Uterus (tissue), 4 donors: ENCODE measurements at places on chromosomes 2 and 18. TPM values are rescaled to one million over a fixed set of nuclear protein-coding genes. Genes with fewer than 3 reads are reported as not detected.

Gene MLPH
- total RNA-seq: 1.2 TPM

Gene SYT4
- not detected for total RNA-seq

Gene EMX1
- not detected for total RNA-seq

Gene COL4A3
- 0.26 TPM for total RNA-seq

Gene CCNYL1
- 4.1 TPM for total RNA-seq

Gene OR6B2
- not detected for total RNA-seq

Gene NOSTRIN
- 181 TPM for total RNA-seq

Gene CCDC74B
- total RNA-seq: 4.6 TPM

GRCh38 chr18:55447672-55448018 is 140.3 kb downstream of the TCF4 start:
- no peak for DNase-seq
- no peaks in the 10 kb centered on the region for H3K4me1 ChIP-seq
- H3K27me3 ChIP-seq: no peaks in the 10 kb centered on the region
- no peak overlapping the region for H3K27ac ChIP-seq
- no peaks in the 10 kb centered on the region for H3K36me3 ChIP-seq
- H3K4me3 ChIP-seq: no peak overlapping the region

GRCh38 chr2:223712642-223713041 is 110.5 kb upstream of the SCG2 start:
- H3K27ac ChIP-seq: no peak overlapping the region
- DNase-seq: no peak
- H3K36me3 ChIP-seq: no peaks in the 10 kb centered on the region
- no peaks in the 10 kb centered on the region for H3K27me3 ChIP-seq
- H3K4me1 ChIP-seq: no peaks in the 10 kb centered on the region
- no peak overlapping the region for H3K4me3 ChIP-seq

DNA sequence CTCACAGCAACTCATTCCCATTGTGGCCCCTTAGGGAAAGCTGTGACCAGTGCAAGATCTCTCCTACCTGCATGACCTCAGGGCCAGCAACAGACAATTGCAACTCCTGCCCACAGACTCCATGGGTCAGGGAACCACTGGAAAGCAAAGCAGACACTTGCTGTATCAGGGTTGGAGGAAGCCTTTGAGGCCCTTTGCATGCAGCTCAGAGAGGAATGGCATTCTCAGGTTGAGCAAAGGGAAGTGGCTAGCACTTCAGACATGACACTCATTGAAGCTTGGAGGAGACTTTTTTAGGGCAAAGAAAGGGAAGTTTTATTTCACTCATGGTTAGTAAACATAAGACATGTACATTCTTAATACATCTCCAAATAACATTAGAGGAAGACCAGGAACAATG is 22.1 kb downstream of the IL1F10 start:
- no peak overlapping the region for H3K27ac ChIP-seq
- H3K4me3 ChIP-seq: no peak overlapping the region
- no peaks in the 10 kb centered on the region for H3K4me1 ChIP-seq
- H3K27me3 ChIP-seq: no peaks in the 10 kb centered on the region

GRCh38 chr2:222492683-222493082 is 68.3 kb downstream of the SGPP2 start:
- peaks cover 14% of the 10 kb centered on the region for H3K4me1 ChIP-seq
- H3K27ac ChIP-seq: peak overlapping the region; percentile 74
- no peaks in the 10 kb centered on the region for H3K36me3 ChIP-seq

DNA sequence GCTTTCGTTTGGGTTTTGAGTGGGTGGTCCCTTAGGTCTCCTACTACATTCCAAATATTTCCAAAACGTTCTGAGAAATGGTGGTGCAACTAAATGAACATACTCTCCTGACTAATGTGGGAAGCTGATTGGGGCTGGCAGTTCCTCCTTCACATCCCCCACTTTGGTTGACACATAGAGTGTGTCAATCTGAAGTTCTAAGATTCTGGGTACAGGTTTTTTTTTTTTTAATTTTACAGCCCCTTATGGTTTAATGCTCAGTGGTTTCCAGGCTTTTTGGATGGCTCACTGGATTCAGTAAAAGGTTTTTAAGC is 58.4 kb upstream of the ITGB6 start:
- no peaks in the 10 kb centered on the region for H3K27me3 ChIP-seq
- no peak overlapping the region for H3K4me3 ChIP-seq
- no peaks in the 10 kb centered on the region for H3K4me1 ChIP-seq
- no peak for DNase-seq

GRCh38 chr2:68767996-68768395 is 33.4 kb downstream of the ARHGAP25 start:
- no peak for DNase-seq
- H3K27ac ChIP-seq: no peak overlapping the region
- H3K4me1 ChIP-seq: peaks cover 6% of the 10 kb centered on the region
- no peaks in the 10 kb centered on the region for H3K27me3 ChIP-seq
- H3K4me3 ChIP-seq: no peak overlapping the region

DNA sequence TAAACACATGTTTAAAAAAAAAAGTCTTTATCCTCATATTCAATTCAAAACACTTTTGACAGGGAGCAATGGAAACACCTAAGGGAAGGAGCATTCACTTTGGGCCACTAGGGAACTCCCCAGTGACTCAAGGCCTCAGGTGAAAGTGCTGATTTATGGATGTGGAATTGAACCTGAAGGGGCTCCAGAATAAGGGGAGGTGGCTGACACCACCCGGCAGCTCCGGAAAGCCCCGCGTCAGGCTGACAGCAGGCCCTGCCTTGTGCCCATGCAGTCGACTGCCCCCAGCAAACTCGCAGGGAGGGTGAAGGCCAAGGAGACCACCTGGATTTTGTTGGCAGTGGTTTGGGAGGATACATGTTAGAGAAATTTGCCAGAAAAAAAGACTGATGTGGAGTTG is 275.3 kb upstream of the NCKAP5 start:
- H3K4me1 ChIP-seq: no peaks in the 10 kb centered on the region
- H3K27ac ChIP-seq: no peak overlapping the region
- H3K36me3 ChIP-seq: no peaks in the 10 kb centered on the region
- no peak for DNase-seq
- H3K27me3 ChIP-seq: no peaks in the 10 kb centered on the region

DNA sequence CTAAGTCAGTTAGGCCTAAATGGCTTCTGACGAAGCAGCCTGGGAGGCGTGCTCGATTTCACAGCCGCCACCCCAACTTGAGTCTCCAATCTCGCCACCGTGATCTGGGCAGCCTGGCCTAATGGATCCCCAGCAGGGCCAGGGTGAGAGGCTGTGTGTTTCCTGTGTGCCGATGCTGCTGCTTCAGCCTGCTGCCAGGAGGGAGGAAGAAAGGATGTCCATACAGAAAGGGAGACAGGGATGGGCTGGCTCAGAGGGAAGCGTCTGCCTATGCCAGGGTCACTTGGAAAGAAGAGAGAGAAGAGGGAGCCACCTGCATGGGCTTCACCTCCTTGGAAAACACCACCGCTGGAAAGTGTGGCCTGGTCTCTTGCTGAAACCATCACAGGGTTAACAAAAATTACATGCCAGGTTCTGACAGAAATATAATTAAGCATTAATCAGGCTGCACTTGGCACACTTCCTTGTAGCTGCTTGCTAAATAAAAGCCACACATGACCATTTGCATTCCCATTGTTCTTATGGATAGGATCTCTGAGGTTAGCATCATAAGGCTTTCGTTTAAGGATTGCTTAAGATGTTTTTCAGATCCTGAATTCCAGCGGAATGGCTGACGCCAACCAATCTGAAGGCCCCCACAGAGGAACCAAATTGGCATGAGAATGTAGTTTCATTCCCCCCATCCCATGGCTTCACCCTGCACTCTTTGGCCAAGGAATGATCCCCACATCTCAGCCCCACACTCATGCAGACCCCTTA is 108.8 kb upstream of the SLC1A4 start:
- no peaks in the 10 kb centered on the region for H3K36me3 ChIP-seq
- H3K27me3 ChIP-seq: no peaks in the 10 kb centered on the region
- DNase-seq: no peak
- no peak overlapping the region for H3K27ac ChIP-seq
- H3K4me1 ChIP-seq: no peaks in the 10 kb centered on the region

- no peaks in the 10 kb centered on the region for H3K36me3 ChIP-seq
- no peaks in the 10 kb centered on the region for H3K27me3 ChIP-seq
- H3K4me1 ChIP-seq: no peaks in the 10 kb centered on the region
- no peak overlapping the region for H3K4me3 ChIP-seq
- no peak for DNase-seq
These were observed 46.8 kb upstream of the GAREM2 start for GRCh38 chr2:26126074-26126473.

- no peaks in the 10 kb centered on the region for H3K4me1 ChIP-seq
- H3K4me3 ChIP-seq: no peak overlapping the region
- no peak for DNase-seq
- no peak overlapping the region for H3K27ac ChIP-seq
- no peaks in the 10 kb centered on the region for H3K36me3 ChIP-seq
These were observed 380.6 kb upstream of the TCF4 start for GRCh38 chr18:55968550-55968949.

GRCh38 chr2:167602122-167602521 is 645.3 kb downstream of the STK39 start:
- DNase-seq: no peak
- H3K27me3 ChIP-seq: no peaks in the 10 kb centered on the region
- no peak overlapping the region for H3K4me3 ChIP-seq

GRCh38 chr2:157492189-157492773 is 48.4 kb upstream of the CYTIP start:
- H3K4me1 ChIP-seq: no peaks in the 10 kb centered on the region
- no peaks in the 10 kb centered on the region for H3K27me3 ChIP-seq
- H3K36me3 ChIP-seq: no peaks in the 10 kb centered on the region

- no peak for DNase-seq
- no peaks in the 10 kb centered on the region for H3K27me3 ChIP-seq
- H3K4me3 ChIP-seq: no peak overlapping the region
- no peaks in the 10 kb centered on the region for H3K4me1 ChIP-seq
- H3K27ac ChIP-seq: no peak overlapping the region
These were observed 17.3 kb upstream of the LBH start for GRCh38 chr2:30213907-30214463.

DNA sequence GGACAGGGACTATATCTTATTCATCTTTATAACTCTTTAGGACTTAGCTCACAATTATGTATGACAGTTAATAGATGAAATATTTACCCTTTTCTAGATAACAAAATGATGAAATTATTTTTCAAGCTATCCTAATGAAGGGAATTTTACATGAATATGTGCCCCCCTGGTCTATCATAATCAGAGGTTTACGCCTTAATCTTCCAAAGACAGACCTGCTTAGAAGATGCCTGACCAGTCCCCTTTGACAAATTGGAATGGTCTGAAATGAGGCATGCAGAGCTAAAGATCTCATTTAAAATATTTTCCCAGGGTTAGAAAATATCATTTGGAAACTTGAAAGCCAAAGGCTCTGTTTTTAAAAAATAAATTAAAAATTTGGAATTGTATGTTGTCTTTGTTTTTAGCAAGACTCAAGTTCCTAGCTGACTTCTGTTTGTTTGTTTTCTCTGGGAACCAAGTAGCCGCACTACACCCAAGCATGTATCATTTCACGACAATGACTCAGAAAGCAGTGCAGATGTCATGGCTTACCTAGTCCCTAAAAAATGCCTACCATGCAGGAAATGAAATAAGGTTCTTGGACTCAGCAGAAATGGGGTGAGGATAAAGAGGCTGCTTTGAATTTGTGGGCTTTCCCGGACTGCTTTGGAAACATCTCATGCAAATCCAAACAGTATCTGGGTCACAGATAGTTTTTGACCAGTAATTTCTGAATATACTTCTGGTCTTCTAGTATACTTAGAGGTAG is 162.1 kb downstream of the ZEB2 start:
- no peaks in the 10 kb centered on the region for H3K27me3 ChIP-seq
- H3K4me3 ChIP-seq: no peak overlapping the region
- no peak overlapping the region for H3K27ac ChIP-seq

DNA sequence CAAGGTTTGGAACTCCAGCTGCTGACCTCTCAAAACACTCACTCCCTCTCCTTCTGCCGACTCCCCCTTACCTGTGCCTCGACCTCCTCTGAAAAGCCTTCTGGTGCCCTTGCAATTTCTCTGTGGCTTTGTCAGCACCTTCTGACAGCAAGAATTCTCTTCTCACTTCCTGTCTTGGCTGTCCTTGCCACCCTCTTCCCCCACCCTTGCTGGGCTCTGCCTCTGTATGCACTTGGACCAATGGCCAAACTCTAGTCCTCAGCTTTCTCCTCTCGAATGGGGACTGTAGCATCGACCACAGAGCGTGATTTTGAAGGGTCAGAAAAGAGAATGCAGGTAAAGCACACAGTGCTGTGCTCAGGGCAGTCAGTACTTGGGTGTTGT is 99.0 kb downstream of the HS1BP3 start:
- H3K27me3 ChIP-seq: no peaks in the 10 kb centered on the region
- DNase-seq: no peak
- H3K36me3 ChIP-seq: no peaks in the 10 kb centered on the region
- H3K27ac ChIP-seq: peak overlapping the region; percentile 40
- no peaks in the 10 kb centered on the region for H3K4me1 ChIP-seq

DNA sequence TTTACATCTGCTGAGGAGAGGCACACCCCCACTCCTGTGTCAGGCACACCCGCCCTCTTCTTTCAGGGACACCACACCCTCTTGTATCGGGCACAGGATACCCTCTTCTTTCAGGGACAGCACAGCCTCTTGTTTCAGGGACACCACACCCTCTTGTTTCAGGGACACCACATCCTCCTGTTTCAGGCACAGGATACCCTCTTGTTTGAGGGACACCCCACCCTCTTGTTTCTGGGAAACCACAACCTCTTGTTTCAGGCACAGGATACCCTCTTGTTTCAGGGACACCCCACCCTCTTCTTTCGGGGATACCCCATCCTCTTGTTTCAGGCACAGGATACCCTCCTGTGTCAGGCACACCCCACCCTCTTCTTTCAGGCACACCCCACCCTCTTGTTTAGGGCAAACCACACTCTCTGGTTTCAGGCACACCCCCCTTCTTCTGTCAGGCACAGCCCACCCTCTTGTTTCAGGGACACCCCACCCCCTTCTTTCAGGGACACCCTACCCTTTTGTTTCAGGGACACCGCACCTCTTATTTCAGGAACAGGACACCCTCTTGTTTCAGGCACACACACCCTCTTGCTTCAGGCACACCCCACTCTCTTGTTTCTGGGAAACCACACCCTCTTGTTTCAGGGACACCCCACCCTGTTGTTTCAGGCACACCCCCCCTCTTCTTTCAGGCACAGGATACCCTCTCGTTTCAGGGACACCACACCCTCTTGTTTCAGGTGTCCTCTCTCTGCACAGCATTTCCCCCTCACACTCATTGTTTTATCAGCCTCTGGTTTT is 96.2 kb downstream of the TPO start:
- no peak overlapping the region for H3K4me3 ChIP-seq
- peak; percentile 21 for DNase-seq
- H3K27ac ChIP-seq: no peak overlapping the region
- no peaks in the 10 kb centered on the region for H3K36me3 ChIP-seq

DNA sequence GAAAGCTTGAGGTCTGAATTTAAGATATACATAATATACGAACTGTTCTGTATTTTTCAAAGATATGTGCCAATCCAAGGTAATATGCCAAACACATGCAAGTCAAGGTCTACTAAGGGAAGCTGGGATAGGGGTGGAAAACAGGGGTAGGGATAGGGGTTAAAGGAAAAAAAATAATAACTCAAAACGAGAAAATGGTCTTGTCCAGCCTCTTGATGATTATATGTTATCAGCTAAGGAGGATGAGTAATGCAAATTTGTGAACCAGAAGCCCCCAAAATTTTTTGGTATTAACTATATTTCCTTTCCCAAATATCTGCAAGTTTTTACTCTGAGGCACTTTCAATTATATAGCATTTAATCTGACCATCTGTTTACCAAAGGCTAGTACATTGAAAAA is 219.3 kb downstream of the ZEB2 start:
- H3K4me1 ChIP-seq: no peaks in the 10 kb centered on the region
- DNase-seq: no peak
- no peaks in the 10 kb centered on the region for H3K27me3 ChIP-seq
- no peak overlapping the region for H3K4me3 ChIP-seq
- no peaks in the 10 kb centered on the region for H3K36me3 ChIP-seq
- no peak overlapping the region for H3K27ac ChIP-seq
